ENCODE measurements at places on chromosomes 4 and X.

DNA sequence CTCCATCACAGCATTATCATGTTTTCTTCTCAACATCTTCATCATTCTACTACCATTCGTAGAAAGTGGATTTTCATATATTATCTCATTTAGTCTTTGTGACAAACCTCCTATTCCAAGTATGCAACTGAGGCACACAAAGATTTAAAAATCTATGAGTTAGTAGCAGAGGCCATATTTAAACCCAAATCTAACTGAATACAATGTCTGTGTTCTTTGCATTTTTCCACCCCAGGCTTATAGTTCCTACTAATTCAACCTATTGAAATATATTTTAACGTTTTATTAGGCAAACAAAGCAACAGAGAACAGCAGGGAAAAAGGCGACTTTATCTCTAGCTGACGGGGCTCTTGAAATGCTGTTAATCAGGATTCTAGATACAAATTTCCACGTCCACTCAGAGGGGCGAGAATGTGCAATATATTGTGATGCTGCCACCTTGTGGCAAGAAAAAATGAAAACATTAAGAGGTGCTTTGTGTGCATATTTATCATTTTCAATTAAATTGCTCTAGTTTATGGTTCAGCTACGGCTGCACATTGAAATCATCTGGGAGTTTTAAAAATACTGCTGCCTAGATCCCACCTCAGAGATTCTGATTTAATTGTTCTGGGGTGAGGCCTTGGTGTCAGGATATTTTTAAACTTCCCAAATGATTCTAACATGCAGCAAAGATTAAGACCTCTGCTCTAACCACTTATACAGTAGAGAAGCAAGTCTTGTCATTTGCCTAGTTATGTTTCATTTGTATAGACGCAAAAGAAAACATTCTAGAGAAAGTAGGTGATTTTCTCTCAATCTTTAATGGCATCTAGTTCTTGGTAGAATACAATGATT lies 315.9 kb downstream of the MAPK10 start:
- no peak for DNase-seq

DNA sequence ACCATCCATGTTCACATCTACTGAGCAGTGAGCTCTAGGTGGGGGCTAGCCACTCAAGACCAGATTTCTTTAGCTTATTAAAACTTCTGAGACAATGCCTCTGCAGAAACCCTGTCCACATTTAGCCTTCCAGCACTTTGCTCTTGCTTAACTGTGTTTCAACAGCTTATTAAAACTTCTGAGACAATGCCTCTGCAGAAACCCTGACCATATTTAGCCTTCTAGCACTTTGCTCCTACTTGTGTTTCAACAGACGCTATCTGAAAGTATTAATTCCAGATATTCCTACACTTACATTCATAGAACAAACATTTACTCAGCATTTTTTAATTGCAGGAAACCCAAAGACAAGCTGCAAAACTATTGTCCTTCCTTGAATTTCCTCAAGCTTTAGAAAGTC lies 91.9 kb downstream of the SEL1L3 start:
- DNase-seq, result no peak

GRCh38 chr4:1972414-1972813 lies 36.4 kb downstream of the NELFA start:
- DNase-seq, result no peak

- DNase-seq, result no peak
Measured at GRCh38 chrX:106168107-106168506, at the start of gene PWWP3B. Gene PWWP3B (plus strand): TSS chrX:106168305. CDS start chrX:106205433, 37,128 bp downstream.

- no peak for DNase-seq
Measured at GRCh38 chrX:155115174-155115819, 44.0 kb downstream of the BRCC3 start.

GRCh38 chr4:150849016-150849415 lies 166.1 kb downstream of the LRBA start:
- DNase-seq, result no peak

GRCh38 chrX:142256935-142257334 lies 51.8 kb upstream of the MAGEC2 start:
- DNase-seq, result no peak

Data from activated T-helper 1 cell treated with Interleukin-2 at 50 U/mL for 16 hours (primary cell).